Mammary epithelial cell (primary cell): ENCODE measurements at places on chromosomes 13 and 19. TPM values are rescaled to one million over a fixed set of nuclear protein-coding genes. Genes with fewer than 3 reads are reported as not detected.

The FLT3 gene
- not detected for total RNA-seq

GRCh38 chr19:28615546-28615916 lies 597.4 kb downstream of the UQCRFS1 start:
- no peak for DNase-seq

The GRWD1 gene
- total RNA-seq = 35.3 TPM

DNA sequence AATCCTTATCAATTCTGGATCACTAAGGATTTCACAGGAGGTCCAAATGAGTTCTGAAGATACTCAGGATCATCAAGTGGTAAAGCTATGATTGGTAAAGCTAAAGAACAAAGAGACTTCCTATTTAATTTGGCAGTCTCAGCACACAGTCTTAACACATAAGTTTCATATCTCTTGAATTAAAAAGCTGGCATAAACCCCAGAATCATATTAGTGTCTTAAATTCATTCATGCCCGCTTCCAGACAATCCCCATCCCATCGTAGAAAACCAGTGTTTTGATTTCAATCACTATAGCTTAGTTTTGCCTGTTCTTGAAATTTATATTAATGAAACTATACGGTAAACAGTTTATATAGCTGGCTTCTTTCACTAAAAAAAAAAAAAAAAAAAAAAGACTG lies 278.7 kb downstream of the DIAPH3 start:
- no peak for DNase-seq

The UPK1A gene
- not detected for total RNA-seq

GRCh38 chr19:46660008-46660517 lies 919 bp downstream of the DACT3 start:
- DNase-seq = no peak

The TNFRSF19 gene
- total RNA-seq = 0.12 TPM in 1 of 2 replicates, not detected in the other

DNA sequence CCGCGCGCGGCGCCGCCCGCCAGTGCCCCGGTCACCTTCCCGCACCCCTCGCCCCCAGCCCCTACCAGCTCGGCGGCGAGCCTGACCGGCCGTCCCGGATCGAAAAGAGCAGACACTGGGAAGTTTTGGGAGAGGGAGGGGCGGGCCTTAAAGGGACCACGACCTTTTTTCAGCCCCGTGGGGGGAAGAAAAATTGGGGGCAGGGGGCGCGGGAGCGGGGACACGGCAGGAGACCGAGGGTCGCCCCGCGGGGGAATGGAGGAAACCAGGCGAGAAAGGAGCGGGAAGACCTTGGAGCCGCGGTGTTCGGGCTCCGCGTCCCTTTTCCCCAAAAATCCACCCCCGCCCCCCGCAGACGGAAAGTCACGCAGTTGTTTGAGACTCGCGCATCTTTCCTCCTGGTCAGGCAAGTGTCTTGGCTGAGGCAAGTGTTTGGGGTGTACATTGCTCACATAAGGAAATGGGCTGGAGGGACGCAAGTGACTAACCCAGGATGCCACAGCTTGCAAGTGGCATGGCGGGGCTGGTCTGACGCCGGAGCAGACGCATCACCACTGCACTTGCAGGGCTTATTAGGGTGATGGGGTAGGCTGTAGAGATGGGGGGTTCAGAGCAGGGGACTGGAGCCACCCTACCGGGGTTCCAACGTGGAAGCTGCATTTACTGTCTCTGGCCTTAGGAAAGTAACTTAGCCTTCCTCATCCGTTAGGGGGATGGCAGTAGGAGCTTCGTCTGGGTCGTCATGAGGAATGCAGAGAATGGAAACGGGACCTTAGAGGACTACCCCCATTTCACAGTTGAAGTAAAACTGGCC lies 2.7 kb upstream of the HNRNPL start:
- DNase-seq = peak; percentile 64

GRCh38 chr19:11422163-11423065 lies 3.3 kb upstream of the RGL3 start:
- peak; percentile 91 for DNase-seq

DNA sequence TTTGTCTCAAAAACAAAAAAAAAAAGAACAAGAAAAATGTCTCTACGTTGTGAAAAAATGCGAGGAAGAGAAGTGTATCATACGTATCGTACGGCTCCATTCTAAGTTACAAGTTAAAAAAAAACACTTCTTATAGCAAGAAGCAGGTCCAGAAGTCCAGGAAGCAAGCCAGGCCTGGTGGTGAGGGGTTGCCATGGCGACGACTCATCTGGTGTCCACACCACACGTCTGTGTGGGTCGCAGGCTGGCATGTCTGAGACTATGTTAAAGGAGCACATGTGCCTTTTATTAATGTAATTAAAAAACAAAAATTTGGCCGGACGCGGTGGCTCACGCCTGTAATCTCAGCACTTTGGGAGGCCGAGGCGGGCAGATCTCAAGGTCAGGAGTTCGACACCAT lies 5.9 kb downstream of the MED16 start:
- no peak for DNase-seq

DNA sequence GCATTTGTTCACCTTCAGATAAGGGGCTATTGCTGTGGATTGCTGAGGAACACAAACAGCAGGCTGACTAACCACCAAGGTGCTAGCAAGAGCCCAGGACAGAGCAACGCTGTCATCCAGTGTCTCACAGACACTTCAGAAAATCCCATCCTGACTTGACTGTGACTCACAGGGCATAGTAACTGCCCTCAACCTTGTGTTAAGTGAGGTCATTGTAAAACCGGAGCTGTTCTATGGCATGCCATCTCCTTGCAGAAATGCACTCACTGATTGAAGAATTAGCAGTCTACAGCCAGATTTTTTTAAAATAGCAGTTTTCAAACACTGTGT lies 51.1 kb downstream of the TNFRSF19 start:
- peak; percentile 97 for DNase-seq

- DNase-seq = no peak
Measured at GRCh38 chr19:28989739-28990138, 223.2 kb downstream of the UQCRFS1 start.

DNA sequence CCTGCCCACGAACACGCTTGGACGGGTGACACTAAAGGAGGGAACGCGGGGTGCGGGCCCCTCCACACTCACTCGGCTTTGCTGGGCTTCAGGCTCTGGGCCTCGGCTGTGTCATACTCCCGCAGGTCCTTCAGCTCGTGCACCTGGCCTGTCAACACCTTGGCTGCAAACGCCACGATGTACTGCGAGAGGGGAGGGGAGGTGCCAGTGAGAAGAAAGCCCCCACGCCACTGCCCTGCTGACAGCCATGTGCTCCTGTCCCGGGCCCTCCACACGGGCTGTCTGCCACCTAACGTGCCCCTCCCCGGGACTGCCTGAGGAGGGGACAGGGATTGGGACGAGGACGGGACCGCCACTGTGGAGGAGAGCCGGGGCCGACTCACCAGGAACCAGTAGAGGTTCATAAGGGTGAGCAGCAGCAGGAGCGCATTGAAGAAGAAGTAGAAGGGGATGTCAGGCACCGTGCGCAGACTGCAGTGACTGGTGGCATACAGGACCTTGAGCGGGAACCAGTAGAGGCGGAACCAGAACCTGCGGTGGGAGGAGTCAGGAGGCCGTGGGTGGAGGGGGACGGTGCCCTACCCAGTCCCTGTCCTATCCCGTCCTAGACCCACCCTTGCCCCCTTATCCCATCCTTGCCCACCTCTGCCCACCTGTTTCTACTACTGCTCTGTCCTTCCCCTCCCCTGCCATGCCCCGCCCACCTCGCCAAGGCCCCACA lies 16.9 kb downstream of the CERS1 start:
- no peak for DNase-seq

DNA sequence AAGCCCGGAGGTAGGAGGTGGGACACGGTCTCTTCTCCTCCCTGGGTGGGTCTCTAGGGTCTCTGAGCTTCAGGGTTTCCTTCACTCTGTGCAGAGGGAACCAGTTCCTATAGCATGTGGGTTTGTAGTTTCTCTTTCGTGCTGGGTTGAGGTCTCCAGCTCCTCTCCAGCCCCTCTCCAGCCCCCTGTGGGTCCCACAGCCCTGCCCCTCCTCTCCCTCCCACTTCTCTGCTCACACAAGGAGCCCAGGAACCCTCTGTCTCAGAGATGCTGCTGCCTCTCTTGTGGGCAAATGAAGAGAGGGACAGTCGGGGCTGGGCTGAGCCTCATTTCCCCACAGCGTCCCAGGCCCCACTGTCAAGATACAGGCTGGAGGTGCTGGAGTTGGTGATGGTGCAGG lies 1.4 kb downstream of the SIGLEC7 start:
- DNase-seq = no peak

DNA sequence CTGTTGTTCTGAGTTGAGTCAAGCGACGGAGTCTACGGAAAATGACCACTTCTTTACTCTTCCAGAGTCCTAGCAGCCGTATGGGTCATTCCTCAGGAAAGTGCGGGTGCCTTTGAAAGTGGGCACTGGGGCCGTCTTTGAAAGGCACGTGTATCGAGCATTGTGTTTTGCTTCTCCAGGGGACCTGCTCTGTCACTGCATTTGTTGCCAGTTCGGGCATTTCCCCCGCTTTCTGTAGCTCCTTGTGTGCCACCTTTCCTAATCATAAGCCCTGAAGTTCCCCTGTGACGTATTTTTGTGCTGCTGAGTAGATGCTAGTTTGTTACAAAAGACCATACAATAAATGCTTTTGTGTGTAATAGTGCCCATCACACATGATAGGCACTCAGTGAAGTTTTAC lies 24.4 kb downstream of the SPATA13 start:
- no peak for DNase-seq

DNA sequence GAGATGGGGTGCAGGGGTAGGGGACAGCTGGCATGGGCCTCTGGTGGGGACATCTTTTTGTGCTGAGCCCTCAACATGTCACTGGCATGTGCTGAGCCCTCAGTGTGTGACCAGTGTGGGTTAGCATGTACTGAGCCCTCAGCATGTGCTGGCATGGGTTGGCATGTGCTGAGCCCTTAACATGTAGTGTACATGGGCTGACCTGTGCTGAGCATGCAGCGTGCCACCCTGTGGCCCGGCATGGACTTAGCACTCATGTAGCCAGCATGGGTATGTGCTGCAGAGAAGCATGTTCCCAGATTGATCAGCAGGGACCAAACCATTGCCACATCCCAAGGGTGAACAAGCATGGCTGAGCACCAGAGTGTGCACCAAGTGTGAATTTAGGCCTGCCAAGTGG lies 11.5 kb downstream of the HIPK4 start:
- no peak for DNase-seq
